ENCODE measurements at places on chromosomes 13 and 19.

- DNase-seq, result peak; percentile 47
Observed at GRCh38 chr19:571566-571974, 826 bp upstream of the BSG start.

- no peak for DNase-seq
Observed at GRCh38 chr19:18788529-18789421, 2.3 kb downstream of the COMP start.

GRCh38 chr13:95571941-95572340, 19.4 kb downstream of the CLDN10 start:
- no peak for DNase-seq

DNA sequence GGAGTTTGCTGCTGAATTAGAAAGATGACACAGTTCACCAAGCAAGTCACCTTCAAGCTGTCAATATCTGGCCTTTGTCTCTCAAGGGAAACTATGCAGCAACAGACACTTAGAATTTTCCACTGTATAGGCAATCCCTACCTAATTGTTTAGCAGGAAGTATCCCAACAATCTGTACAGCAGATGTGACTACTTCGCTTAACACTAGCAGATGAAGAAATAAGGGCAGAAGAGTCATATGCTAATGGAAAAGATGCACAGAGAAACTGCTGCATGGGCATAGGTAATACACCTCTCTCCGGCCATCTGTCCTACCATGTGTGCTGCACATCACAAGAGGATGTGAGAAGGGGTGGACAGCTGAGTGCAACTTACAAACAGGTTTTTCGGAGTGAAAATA, 851.2 kb downstream of the PCDH9 start:
- DNase-seq, result no peak

GRCh38 chr13:97366172-97366688, 67.7 kb upstream of the RAP2A start:
- no peak for DNase-seq

DNA sequence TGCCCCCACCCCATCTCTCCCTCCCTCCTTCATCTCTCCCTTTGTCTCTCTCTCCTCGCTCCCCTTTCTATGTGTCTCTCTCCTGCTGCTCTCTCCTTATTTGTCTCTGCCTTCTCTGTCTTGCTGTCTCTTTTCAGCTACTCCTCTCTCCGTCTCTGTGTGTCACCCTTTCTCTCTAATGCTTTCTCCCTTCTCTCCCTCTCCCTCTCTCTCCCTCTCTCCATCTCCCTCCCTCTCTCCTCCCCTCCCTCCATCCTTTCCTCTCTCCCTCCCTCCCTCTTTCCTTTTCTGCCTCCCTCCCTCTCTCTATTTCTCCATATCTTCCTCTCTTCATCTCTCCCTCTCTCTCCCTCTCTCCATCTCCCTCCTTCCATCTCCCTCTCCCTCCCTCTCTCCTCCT, 682 bp downstream of the ATP4A start:
- no peak for DNase-seq

- DNase-seq, result peak; percentile 3
Observed at GRCh38 chr19:54674021-54674617, 11.3 kb downstream of the LILRB4 start.

DNA sequence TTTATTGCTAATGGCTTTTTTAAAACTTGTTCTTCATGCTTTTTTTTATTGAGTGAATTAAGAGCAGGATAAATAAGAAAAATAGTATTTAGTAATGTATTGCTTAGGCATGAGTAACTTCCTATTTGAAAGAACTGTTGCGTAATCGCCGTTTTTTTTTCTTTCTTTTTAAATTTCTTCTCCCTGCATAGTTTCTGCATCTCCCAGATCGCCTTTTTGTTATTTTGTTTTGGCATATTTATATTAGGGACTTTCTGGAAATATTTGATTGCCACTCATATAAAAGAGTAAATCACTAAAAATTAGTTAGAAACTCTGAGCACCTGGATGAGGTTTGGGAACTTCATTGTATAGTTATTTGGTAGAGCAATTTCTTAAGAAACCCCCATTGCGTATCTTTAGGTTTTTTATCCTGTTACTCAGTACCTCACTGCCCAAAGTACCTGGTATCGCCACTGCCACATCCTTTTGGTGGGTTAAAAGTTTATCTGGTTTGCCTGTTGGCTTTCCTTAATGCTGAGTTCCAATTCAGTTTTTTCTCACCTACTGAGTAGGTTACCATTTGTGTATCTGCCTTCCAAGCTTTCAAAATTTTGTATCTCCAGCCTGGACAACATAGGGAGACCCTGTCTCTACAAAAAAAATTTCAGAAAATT, 36.2 kb upstream of the LPAR6 start:
- peak; percentile 76 for DNase-seq

- peak; percentile 95 for DNase-seq
Observed at GRCh38 chr13:106182404-106182803, 353.1 kb downstream of the EFNB2 start.

- no peak for DNase-seq
Observed at GRCh38 chr19:50666346-50667176, 17.3 kb downstream of the C19orf81 start.

- no peak for DNase-seq
Observed at GRCh38 chr13:75440100-75440499, 41.9 kb downstream of the TBC1D4 start.

DNA sequence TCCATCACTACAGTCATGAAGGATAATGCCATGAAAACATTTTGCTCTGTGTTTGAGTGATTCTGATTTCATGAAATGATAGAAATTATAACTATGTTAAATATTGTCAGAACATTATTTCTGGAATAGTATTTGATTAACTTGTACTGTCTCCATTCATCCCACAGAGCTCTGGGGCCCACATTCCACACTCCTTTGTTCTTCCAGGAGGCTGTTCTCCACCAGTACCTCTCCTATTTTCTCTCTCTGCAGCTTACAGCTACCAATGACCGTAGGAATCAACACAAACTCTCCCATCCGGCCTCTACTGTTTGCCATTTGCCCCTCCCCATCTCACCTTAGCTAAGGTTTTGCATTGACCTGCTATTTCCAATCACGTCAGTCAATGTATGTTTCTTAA, 240.9 kb downstream of the LMO7 start:
- DNase-seq, result no peak

GRCh38 chr19:32971012-32971595, 654 bp downstream of the CEP89 start:
- peak; percentile 3 for DNase-seq

DNA sequence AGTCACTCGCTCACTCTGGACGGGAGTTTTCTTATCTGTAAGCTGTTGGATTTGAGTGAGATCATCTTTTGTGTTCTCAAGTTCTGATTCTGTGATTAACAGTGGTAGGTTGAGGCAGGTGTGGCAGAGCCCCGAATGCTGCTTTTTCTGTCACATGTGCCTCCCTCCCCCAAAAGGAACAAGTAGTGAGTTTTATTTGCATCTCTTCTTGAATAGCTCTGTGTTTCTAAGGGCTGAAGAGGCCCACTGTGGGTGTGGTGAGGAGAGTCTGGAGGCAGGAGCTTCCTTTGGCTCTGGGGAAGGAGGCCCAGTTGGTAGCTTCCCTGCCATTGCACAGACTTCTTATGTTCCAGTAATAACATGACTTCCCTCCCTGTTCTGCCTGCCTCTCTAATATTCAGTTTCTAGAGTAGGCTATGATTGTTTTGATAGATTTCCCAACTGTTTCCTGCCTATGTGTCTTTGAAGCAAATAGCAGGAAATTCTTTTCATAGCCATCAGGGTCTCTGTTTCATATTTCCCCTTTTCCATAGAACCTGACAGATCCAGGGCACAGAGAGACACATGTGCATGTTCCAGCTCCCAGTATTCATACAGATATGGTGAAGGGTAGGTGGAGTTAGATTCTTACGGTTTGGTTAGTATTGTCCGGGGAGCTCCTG, 23.9 kb upstream of the CXCL17 start:
- peak; percentile 20 for DNase-seq
